K562 (cell line): ENCODE measurements at places on chromosomes 12 and 14.
A peak's percentile ranks its signal among the peaks of the same experiment; 100 is the strongest.

DNA sequence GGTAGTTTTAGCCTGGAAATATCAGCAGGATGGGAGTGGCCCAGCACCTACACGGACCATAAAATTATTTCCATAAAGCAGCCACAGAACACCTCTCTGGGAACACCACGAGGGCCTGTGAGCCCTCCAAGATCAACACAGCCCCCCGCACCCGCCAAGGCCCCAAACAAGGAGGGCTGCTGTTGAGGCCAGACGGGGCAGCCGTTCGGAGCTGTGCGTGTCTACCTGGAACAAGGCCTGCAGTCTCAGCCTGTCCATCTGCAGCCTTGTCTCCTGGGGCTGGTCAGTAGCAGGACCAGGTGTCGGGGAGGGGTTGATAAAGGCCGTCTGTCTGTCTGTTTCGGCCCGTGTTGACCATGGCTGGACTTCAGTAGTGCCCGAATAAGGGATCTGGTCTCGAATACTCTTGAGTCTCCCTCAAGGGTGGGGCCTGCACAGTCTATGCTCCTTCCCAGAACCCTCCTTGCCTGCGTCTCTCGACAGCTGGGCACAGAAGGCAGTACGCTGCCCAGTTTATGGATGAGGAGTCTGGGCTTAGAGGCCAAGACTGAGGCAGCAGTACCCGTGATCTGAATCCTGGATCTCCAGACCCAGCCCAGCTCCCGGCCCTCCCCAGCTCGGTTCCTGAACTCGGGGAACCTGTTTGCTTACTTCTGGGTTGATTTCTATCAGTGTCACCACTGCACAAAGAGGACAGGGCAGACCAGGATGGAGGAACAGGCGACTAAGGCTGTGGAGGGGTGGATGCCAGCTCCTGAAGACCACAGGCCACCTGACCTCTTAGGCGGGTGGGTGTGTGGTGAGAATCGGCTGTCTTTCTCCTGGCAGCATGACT is 23.1 kb upstream of the DLK1 start:
- no peak for DNase-seq

DNA sequence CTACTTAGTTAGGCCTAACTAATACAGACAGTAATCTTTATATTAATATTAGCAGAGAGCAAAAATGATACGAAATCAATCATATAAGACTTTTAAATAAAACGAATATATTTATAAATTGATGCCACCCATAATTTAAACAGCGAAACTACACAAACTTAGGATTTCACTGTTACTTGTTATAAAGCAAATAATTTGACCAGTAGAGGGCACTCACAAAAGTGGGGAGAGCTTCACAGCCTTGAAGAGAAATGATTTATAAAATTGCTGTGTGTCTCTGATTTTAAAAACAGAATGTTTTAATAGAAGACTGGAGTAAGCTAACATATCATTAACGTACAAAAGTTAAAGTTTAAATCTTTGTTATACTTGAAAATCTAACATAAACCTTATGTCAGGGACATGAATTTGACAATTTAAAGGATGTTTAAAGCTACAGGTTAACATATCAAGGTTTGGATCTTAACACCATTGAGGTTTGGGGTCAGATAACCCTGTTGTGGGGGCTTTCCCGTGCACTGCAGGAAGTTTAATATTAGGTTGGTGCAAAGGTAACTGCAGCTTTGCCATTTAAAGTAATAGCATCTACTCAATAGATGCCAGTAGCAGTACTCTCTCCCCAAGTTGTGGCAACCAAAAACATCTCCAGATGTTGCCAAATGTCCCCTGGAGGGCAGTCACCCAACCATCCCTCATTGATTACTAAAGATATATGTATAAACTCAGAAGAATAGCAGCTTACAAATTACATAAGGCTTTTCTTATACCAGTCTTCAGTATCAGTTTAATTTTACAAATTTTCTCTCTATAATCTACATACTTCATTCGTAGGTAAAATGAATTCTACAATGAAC is 9.3 kb downstream of the KRAS start:
- DNase-seq = peak; percentile 34

DNA sequence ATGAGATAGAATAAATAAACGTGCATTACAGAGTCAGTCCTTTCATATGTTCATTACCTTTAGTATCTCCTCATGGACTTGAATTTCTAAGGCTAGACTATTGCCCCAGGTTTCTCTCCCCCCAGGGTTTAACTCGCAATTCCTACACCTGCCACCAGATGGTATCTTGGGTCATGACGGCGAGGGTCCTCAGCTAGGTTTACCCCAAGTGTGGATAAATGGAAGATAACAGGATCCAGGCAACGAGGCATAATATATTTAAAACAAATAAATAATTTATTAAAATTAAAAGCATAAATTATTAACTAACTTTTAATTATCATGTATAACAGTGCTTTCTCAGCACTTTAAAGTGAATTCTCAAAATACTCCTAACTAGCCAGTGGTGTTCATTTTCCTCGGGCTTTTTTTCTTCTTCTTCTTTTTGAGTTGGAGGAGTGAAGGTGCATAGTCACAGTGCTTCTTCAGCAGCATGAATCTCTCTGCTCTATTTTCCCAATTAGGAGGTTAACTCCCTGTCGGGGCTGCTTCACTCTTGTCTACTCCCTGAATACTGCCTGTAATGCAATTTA is 243.5 kb upstream of the CAND1 start:
- peak; percentile 70 for DNase-seq

DNA sequence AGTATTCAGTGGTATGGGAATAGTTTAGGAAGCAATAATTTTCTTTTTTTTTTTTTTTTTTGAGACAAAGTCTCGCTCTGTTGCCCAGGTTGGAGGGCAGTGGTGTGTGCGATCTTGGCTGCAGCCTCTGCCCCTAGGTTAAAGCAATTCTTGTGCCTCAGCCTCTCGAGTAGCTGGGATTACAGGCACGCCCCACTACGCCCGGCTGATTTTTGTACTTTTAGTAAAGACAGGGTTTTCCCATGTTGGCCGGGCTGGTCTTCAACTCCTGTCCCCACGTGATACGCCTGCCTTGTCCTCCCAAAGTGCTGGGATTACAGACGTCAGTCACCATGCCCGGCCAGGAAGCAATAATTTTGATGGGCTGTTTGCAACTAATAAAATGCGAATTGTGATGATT is 62.1 kb downstream of the ATG14 start:
- no peak for DNase-seq

GRCh38 chr12:49616533-49617219 is 6.7 kb upstream of the PRPF40B start:
- DNase-seq = no peak

DNA sequence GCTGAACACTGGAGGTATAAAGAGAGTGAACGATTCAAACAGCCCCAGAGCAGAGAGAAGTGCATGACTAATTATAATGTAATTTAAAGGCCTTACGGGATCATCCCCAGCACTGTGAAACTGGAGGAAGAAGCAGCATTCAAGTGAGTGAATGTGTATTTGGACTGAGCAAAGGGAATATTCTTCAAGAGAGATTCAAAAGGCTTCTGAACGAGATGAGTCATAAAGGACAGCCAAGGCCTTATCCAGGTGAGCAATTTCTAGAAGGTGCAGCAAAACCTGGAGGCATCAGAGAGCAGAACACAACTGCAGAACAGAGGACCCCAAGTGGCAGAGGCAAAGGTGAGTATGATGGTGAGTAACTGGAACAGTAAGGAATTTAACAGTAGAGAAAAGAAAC is 127.2 kb downstream of the BCAT1 start:
- DNase-seq = no peak

- DNase-seq = no peak
Measured at GRCh38 chr14:96207686-96208085, 3.0 kb downstream of the BDKRB2 start.

GRCh38 chr14:105944632-105945610 is 418.5 kb downstream of the TMEM121 start:
- DNase-seq = peak; percentile 70

GRCh38 chr12:102029141-102029540 is 32.6 kb downstream of the WASHC3 start:
- no peak for DNase-seq

DNA sequence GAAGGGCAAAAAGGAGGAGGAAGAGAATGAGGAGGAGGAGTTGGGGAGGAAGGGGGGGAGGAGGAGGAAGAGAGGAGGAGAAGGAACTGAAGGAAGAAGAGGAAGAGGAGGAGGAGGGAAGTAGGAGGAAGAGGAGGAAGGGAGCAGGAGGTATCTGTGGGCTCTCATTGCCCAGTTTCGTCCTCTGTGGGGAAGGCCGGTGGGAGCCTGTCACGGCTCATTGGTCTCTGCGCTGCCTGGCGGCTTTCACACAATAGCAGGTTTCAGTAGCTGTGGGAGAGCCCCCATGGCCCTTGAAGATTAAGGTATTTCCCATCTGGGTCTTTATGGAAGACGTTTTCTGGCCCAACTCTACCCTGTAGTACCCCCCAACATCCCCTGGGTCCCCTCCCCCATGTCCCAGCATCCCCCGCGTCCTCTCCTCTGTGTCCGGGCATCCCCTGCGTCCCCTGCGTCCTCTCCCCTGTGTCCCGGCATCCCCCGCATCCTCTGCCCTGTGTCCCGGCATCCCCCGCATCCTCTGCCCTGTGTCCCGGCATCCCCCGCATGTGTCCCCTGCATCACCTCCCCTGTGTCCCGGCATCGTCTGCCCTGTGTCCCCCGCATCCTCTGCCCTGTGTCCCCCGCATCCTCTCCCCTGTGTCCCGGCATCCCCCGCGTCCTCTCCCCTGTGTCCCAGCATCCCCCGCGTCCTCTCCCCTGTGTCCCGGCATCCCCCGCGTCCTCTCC is 278.2 kb upstream of the SFSWAP start:
- DNase-seq = no peak

DNA sequence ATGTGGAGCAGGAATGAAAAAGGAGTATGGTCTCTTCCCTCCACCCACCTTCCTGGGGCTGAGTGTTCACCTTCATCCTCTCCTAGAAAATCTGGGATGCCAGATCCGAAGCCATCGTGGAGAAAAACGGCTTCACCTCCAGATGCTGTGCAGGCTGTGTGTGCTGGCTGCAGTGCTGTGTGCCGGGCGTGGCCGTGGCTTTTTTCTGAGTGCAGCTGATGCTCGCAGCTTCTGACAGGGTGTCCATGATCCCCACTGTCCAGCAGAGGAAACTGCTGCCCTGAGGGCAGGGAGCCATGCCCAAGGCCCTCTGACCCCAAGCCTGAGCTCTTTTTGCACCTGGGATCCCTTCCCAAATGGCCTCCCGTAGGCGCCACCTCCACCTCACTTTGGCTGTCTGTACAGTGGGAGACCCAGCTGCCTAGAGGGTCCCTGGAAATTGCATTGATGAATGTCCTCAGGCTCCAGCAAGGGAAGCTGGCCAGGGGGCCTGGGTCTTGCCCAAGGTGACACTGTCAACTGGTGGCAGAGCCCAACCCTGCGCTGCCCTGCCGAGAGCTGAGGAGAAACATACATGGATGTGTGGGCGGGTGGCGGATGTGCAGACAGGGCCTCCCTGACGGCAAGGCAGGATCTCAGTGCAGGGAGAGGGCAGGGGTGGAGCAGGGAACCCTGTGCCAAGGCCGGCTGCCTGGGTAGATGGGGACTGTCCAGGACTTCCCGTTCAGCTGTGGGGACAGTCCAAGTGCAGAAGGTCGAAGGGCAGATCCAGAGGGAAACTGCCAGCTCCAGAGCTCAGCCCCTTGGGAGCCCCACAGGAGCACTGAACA is 53.3 kb downstream of the BEGAIN start:
- no peak for DNase-seq

DNA sequence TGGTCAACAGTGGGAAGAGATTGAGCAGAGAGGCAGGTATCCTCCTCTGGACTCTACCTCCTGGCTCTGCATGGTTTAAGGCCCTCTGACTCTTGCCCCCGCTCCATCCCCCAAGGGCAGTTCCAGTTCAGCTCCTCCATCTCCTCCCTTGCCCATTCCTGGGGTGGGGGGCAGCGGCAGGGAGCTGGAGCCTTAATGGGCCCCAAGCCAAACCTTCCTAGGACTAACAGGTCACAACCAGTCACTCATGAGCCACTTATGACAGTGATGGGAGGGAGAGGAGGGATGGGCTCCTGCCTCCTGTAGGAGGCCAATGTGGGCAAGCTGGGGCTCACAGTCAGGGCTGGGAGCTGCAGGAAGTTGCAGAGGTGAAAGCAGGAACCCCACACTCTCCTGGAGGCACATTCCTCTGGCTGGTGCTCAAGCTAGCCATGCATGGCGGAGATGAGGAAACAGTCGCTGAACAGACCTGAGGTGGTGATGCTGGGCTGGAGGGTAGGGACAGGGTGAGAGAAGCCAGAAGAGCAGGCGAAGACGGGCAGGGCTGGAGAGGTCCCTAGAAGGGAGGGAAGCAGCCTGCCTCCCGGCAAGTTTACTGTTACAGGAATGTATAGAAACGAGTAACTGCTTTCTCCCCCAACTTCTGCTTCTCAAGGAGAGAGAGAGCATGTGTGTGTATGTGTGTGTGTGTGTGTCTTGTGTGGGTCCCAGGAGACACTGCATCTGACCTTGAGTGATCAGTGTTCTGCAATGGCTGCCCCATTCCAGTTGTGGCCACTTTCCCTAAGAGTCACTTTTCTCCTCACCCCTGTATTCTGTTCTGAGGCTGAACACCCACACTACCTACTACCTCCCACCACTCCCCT is 5.0 kb upstream of the RAPGEF3 start:
- no peak for DNase-seq

DNA sequence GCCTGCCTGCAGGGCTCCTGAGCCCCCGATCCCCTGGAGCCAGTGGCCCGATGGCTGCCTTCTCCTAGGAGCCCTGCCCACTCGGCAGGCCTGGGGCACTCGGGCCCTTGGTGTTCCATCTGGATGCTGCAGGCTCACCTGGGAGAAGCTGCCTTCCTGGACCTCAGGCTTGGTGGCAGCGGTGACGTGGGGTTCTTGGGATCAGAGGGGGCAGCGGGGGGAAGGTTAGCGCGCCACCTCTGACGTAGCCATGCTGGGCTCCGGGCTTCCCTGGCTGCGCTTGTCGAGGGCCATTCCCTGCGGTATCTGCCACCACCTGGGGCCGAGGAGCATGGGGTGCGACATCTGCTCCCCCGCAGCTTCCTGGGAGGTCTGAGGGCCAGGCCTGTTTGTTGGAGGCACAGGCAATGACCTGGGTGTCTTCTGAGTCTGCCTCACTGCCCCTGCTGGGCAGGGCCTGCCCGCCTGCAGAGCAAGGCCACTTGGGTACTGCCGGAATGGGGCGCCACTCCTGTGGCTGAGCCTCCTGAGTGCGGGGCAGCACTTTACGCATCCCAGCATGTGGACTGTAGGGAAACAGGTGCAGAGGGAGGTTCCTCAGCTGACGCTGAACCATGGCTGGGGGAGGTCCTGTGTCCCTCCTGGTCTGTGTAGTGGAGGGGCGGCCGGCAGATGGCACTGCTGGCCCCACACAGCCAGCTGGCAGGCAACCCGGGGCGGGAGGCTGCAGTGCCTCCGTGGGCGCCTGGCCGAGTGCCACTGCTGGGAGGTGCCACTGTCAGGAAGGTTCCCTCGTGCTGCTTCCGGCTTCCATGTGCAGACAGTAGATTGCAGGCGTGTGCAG is 20.3 kb downstream of the MTA1 start:
- DNase-seq = no peak

DNA sequence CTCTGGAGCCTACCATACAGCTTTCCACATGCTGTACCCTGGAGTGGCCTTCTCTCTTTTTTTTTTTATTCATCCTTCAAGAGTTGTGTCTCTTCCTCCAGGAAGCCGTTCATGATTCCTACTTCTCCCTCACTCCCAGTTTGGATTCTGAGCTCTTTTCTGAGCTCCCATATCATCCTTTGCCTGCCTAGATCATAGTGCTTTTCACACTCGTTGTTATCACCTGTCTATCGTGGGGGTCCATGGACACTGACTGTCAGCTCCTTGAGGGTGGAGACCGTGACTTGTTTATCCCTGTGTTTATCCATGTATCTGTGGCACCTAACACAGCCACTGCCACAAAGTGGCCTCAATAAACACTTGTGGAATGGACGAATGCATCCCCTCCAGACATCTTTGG is 7.0 kb downstream of the AK7 start:
- no peak for DNase-seq

- no peak for DNase-seq
Measured at GRCh38 chr12:86698641-86698980, 442.4 kb upstream of the MGAT4C start.
